ENCODE measurements at places on chromosomes 4 and X.

DNA sequence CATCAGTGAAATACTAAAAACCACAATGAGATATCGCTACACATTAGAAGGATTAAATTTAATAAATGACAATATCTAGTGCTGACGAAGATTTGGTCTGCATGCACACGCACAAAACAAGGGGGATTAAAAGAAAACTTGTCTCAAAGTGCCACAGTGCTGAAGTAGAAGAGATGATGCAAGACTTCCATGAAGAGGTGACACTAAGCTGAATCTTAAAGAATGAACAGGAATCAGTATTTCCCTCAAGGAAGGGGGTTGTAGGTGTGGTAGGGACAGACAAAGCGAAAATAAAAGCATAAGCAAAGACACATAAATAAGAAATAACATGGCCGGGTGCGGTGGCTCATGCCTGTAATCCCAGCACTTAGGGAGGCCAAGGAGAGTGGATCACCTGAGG is 33.5 kb downstream of the CNOT6L start:
- no peak for DNase-seq

DNA sequence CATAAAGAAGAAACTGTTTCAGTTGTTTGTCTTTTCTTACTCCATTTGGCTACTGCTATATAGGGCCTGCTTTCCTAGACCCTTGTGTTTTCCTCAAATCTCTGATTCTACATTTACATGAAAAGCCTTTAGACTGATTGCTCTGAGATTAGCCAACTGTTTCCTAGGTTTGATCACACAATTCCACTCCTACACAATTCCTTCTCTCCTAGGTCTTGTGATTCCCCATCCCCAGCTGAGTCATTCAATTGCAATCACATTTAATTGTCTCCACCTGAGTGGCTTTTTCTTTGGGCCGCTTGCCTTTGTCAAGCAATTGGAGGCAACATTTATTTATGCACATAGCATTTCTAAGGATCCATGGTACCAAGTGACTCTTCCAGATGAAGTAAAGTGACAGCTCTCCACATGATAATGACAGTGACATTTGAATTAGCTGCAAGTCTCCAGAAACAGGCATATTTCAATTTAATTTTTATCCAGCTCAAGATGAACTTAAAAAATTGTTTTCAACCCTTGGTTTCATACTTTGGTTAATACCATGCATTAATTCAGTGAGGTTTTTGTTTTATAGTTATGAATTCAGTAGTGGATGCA is 35.8 kb downstream of the ATXN3L start:
- DNase-seq = no peak

DNA sequence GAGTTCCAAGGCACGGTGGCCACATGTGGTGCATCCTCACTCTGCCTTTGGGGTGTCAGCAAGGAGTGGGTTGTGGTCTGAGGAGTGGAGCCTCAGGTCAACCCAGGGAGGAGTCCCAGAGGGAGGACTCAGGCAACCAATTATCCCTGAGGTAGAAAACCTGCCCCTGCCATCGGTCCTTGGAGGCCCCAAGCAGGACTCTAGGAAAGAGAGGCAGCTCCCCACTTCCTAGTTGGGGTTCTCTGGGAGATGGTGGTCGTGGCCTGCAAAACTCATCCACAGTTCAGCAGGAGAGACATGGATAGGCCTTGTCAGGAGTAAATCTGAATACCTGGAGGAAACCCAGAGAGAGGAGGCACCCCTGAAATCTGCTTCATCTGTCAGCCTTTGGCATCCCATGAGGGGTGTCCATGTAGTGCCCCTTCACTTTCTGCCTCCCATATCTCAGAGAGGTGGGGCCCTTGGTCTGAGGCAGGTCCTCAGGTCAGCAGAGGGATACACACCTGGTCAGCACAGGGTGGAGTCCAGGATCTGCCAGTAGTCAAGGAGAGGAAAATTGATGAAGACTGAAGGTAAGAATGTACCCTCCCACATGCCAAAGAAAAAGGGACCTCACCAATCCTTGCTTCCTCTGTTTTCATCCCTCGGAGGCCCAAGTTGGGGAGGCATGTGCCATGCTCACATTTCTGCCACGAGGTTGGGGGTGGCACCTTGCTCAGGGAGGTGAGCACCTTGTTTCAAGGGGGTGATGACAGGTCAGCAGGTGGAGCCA is 1.6 kb downstream of the MAGEA11 start:
- no peak for DNase-seq

DNA sequence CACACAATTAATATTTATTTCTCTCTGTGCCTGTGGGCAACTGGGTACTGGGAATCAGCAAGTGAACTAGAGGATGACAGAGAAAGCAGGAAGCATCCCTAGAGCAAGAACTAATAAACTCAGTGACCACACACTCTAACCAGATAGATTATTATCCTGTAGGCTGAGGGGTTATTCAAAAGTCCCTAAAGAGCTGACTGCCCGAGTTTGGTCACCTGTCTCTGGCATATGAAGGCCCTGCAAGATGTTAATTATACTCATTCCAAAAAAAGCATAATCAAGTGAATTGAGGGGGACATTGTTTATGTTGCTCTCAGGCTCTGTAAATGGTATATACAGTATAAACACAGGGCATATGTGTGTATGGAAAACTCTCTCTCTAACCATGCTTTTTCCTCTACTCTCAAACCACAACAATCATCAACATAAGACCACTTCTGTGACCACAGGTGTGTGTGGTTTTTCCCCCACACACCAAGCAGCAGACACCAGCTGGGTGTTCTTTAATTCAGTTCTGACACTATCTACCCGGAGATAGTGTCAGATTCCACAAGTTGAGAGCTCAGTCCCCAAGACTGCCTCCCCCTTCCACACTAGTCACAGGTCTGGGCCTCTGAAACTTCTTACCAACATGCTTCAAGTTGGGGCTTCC is 6.2 kb upstream of the HPSE start:
- DNase-seq = peak; percentile 7

- DNase-seq = no peak
Observed at GRCh38 chr4:19819737-19820136, 432.0 kb upstream of the SLIT2 start.

GRCh38 chr4:105415281-105415744 is 58.5 kb downstream of the PPA2 start:
- no peak for DNase-seq

DNA sequence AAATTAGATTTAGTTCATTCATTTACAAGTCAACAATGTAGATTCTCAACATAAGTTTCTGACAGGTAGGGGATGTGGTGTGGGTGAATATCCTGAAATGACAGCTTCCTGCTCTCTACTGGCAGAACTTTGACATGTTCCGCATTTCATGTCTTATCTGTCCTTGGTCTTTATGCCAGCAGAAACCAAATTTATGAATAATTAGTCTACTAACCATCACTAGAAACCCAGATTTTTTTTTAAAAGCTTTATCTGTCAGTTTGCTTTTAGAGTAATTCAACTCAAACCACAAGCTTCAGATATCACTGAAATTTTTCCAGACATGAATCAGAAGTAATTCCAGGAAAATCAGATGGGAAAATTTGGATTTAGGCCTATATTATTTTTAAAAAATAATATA is 17.9 kb downstream of the COQ2 start:
- no peak for DNase-seq

DNA sequence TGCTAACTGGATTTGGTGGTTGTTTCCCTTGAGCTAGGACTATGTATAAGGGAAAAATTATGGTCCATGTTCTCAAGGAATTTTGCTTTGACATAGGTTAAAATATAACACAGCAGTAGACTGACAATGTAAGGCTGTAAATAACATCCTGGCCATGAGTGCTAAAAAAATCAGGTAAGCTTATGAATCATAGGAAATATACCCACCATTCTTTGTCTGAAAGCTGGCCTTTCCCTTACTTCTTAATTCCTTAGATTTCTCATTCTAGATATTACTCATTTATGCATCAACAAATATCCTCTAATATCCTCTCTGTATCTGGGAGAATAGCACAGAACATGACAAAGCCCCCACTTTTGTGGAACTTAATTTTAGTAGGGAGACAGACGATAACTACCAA is 6.8 kb upstream of the CHRNA9 start:
- DNase-seq = no peak

- DNase-seq = no peak
Observed at GRCh38 chr4:1022739-1023066, 11.3 kb downstream of the FGFRL1 start.

DNA sequence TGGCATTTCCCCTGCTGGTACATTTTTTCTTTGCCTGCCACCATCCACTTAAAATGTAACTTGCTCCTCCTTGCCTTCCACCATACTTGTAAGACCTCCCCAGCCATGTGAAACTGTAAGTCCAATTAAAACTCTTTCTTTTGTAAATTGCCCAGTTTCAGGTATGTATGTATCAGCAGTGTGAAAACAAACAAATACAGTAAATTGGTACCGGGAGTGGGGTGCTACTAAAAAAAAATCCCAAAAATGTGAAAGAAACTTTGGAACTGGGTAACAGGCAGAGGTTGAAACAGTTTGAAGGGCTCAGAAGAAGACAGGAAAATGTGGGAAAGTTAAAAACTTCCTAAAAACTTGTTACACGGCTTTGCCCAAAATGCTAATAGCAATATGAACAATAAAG is 16.3 kb downstream of the ARHGEF9 start:
- no peak for DNase-seq

- DNase-seq = peak; percentile 51
Observed at GRCh38 chr4:148044912-148045352, 313.0 kb downstream of the ARHGAP10 start.

- no peak for DNase-seq
Observed at GRCh38 chr4:8217246-8217511, 18.1 kb downstream of the SH3TC1 start.

DNA sequence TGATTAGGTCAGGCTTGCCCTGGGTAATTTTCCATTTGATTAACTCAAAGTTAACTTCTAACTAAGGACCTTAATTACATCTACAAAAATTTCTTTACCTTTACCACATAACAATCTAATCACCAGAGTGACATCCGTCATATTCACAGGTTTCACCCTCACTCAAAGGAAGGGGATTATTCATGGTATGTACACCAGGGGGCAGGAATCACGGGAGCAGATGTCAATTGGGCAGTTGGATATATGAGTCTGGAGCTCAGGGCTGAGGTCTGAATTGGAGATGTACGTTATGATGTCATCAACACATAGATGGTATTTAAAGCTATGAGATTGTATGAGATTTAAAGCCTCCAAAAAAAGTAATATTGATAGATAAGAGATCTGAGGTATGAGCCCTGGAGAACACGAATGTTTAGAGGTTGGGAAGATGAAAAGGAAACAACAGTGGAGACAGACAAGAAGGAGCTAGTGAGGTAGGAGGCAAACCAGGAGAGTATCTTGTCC is 52.9 kb downstream of the PGRMC1 start:
- DNase-seq = no peak

DNA sequence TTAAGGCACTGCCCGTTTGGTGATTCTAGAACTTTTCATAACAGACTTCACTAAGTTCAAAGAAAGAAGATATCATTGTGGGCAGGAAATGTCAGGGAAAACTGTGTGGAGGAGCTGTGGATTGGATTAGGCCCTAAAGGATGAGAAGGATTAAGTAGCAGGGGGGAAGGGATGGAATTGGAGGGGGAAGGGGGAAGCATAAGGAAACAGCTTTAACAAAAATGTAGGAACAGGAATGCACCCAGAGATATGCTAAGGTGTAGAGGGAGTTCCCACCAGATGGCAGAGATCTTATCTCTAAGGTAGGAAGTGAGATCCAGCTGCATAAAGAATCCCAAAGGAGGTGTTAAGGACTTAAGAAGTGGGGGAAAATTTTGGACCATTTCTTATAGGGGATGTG is 114.5 kb downstream of the LARP7 start:
- no peak for DNase-seq

GRCh38 chr4:185142564-185142911 is 528 bp upstream of the SLC25A4 start:
- DNase-seq = no peak
